Epithelial cell of proximal tubule (primary cell): ENCODE measurements at places on chromosomes 5 and 9. TPM values are rescaled to one million over a fixed set of nuclear protein-coding genes. Genes with fewer than 3 reads are reported as not detected.

Gene C1QTNF2
- total RNA-seq = 0.17 and 0.22 TPM in 2 replicates

GRCh38 chr5:2906302-2907090 lies 155.0 kb upstream of the IRX2 start:
- DNase-seq = no peak

DNA sequence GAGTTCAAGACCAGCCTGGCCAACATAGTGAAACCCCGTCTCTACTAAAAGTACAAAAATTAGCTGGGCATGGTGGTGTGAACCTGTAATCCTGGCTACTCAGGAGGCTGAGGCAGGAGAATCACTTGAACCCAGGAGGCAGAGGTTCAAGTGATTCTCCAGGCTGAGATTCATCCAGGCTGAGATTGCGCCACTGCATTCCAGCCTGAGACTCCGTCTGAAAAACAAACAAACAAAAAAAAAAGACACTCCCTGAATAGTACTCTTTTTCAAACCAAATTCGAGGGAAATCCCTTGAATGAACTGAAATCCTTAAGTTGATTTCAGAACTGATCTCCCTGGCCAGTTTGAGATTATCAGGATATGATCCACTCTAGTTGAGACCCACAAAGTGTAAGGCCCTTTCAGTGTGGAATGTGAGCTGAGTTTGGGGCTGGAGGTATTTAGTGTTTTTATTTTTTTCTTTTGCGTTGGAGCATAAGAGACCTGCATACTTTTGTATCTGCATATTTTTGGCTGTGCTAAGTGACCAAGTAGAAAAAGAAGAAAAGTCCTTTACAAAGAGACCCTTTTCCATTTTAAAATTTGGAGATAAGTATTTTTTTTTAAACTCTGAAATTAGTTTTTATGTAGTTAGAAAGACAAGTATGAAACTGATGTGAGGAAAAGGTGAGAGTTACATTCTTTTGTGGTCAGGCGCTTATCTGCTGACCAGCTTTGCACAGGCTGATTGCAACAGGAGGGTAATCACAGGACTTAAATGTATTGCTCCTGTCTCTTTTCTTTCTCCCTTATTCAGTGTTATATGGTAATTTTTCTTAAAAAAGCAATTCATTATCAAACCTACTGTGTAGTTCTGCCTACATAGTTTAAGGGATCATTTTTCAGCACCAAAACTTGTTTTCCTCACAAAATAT lies 42.9 kb downstream of the TMEFF1 start:
- DNase-seq = peak; percentile 23

Gene MED22
- 18.4 and 30.0 TPM in 2 replicates for total RNA-seq

- no peak for DNase-seq
These were observed 129.2 kb downstream of the LIFR start for GRCh38 chr5:38426986-38427950.

- DNase-seq = no peak
These were observed 234.2 kb upstream of the IRX2 start for GRCh38 chr5:2985718-2986117.

- DNase-seq = no peak
These were observed 5.0 kb downstream of the FAM163B start for GRCh38 chr9:133604214-133604613.

DNA sequence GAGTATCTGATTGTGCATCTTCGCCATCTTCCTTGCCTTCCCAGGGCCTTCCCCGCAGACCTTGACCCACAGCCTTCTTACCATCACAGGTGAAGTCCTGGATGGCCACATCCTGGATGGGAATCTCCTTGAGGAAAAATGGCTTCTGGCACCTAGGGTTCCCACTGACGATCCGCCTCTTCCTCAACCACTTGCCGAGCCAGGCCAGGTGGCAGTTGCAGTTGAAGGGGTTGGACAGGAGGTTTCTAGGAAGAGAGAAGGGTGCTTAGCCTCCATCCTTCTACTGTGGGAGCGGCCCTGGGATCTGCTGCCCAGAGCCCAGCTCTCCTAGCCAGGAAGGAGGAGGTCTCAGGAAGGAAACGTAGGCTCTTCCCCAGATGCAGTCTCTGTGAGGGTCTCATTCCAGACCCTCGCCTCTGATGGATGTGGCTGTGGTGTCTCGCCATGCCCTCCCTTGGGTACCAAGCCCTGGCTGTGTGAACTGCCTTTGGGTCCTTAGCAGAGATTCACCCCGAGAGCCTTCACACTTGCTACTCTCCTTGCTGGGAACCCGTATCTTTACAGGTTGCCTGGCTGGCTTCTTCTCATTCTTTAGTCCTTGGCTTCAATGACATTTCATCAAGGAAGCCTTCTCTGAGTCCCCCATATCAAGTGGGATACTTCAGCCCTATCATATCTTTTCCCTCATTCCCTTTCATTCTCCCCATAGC lies 170.4 kb upstream of the PANK3 start:
- DNase-seq = no peak

Gene MCIDAS
- total RNA-seq = 0.06 and 0.22 TPM in 2 replicates

DNA sequence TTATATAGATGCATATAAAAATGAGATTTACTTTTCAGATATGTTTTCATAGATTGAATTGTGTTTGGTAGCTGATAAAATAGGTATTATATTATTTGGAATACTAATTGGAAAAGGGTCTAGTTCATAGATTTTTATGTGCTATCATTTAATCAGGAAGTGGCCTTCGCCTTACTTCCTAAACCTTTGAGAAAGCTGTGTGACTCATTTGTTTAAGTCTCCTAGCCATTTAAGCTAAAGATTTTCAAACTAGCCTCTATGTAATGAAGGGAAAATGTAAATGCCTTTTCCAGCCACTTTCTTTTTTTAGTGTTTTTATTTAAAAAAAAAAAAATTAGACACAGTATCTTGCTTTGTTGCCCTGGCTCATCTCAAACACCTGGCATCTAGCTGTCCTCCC lies 97.5 kb downstream of the DMXL1 start:
- no peak for DNase-seq

Gene GNG10
- 74.3 and 87.8 TPM in 2 replicates for total RNA-seq

DNA sequence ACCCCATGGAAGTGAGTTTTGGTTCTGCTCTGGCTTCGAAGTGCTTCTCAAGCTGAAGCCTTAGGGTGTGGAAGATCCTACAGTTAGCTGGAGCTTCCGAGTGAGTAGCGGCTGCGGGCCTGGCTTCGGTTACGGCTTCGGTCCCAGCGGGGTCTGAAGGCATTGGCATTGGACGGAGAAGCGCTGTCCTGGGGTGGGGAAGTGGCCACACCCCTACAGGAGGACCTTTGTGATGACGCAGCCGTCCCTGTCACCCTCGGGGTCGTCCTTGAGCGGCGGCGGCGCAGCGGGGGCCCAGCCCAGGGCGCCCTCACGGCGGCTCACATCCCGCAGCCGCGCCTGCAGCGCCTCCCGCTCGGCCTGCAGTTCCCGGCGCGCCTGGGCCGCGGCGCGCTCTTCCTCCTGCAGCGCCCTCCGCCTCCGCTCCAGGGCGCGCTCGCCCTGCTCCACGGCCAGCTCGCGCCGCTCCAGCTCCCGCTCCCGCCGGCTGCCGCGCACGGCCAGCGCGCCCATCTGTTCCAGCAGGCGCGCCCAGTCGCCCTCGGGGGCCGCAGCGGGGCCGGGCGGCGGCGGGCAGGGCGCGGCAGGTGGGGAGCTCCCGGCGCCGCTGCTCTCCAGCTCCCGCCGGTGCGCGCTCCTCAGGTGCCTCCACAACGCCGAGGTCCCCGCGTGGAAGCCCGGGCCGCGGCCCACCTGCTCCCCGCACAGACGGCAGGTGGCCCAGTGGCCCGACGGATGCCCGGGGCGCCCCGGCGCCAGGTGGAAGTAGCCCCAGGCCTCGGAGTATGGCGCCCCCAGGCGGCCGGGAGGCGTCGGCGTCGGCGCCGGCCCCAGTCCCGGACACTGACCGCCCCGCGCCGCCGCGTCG lies 9.9 kb downstream of the ZBED3 start:
- DNase-seq = no peak

Gene TNIP1
- 241 and 255 TPM in 2 replicates for total RNA-seq

- DNase-seq = no peak
These were observed 230.8 kb downstream of the AGTPBP1 start for GRCh38 chr9:85510830-85511504.

Gene SPINK4
- not detected in 2 replicates for total RNA-seq

Gene TLR4
- 1.7 and 7.2 TPM in 2 replicates for total RNA-seq

DNA sequence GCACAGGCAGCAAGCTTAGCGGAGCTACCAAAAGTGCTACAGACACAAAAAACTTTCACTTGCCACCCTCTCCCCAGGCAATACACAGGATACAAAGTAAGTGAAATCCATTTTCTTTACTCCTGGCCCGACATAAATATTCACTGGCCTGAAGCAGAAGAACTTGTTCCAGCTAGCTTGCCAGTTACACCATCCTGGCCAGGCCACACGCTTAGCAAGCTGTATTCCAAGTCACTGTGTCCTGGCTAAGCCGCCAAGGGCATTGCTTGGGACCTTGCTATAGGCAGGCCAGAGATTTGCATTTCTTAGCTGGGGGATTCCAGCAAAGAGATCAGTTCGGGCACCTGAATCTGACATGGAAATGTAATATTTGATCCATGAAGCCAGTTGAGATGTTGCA lies 71.0 kb upstream of the SLC1A3 start:
- DNase-seq = no peak
